ENCODE measurements at places on chromosomes 7 and 10. TPM values are rescaled to one million over a fixed set of nuclear protein-coding genes. Genes with fewer than 3 reads are reported as not detected.

DNA sequence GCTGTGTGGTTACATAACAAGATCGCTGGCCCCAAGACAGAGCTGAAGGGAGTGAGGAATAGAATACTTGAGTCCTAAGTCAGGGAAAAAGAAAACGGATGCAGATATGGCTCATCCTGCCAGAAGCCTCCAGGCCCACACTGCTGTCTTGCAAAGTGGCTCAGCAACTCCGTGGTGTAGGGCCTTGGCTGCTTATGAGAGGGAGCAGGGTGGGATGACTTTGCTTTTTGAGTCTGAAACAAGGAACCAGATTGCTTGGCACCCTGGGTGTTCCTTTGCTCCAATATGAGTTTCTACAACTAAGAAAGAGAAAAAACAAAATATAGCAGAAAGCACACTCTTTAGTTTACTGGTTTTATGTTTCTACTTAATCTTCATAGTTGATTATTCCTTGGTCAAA lies 193.8 kb upstream of the WDR11 start:
- DNase-seq = no peak

DNA sequence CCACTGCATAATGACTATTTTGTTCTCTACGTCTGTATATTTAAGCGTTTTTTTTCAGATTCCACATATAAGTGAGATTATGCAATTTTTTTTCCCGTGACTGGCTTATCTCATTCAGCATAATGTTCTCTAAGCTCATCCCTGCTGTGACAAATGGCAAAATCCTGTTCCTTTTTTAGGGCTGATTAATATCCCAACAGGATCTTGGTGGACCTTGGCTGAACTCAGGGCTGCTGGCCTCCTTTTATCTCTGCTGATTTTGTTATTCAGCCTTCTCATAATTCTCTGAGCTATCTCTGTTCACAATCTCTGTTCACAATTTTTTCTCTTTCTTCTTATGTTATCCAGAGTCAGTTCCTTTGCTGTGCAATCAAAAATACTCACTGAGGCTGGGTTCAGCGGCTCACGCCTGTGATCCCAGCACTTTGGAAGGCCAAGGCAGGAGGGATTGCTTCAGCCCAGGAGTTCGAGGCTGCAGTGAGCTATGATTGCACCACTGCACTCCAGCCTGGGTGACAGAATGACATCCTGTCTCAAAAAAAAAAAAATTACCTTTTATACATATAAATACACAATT lies 1035.9 kb upstream of the AUTS2 start:
- DNase-seq = no peak

- DNase-seq = no peak
Observed at GRCh38 chr10:123996302-123996701, 97.1 kb downstream of the CHST15 start.

DNA sequence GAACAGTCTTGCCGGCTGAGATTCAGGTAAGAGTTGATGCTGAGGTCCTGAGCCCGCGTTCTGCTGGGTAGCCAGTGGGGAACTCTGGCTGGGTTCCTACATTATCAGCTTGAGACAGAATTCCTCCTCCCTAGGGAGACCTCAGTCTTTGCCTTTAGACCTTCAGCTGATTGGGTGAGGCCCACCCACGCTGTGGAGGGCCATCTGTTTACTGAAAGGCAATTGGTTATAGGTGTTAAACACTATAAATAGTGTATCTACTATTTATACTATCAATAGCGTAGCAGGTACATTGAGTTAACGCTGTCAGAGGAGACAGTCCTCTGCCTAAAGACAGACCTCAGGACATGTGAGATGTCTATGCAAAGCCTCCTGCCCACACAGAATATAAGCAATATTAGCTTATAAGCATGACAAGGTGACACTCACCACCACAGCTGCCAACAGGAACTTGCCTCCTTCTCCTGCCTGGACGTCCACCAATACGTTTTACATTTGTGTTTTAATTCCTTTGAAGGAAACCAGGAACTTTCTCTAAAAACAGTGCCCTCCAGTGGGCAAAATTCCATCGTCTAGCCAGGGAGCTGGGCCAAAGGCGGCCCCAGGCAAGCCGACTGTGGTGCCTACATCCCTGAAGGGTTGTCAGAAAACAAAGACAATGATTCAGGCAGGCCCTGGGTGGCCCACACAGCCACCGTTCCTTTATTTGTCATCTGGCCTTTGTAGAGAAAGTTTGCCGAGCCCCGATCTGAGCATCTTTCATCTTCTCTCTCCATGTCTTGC lies 58.8 kb downstream of the INSIG1 start:
- no peak for DNase-seq

DNA sequence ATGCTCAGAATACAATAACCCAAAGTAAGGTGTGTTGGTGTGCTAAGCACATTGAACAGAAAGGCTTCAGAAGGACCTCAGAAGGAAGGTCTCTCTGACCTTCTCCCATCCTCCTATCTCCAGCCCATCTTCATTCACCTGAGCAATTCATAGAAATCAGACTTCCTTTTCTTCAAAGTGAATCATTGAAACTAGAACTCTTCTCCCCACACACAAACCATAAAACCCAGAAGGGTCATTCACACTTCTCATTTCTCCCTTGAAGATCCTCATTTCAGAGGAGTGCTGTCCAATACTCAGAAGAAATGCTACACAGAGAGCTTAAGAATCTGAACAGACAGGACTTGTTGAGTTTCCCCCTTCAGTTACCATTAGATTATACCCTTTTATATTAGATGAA lies 89.5 kb downstream of the VWDE start:
- DNase-seq = no peak

The ACHE gene
- 2.7 TPM for polyA plus RNA-seq

The LIPF gene
- polyA plus RNA-seq = 0.47 TPM

The PKD2L1 gene
- polyA plus RNA-seq = 0.38 TPM

All from left kidney (tissue), 8 donors.